GOT3 (cell line): ENCODE measurements at places on chromosomes 7 and 10.

DNA sequence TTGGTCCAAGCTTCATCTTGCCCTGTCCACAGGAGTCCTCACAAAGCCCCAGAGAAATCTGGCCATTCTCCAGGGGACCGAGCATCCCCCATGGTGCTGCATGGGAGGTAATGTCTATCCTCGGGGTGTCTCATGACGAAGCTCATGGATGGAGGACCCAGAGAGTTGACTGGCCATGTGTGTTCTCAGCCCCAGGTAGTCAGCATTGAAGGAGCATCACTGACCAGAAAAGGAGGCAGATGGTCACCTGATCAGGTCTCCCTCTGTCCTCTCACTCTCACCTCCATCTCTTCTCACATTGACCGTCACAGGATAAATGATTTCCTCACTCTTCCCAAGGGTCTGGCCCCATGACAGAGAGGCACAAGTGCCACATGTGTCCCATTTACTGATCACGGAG lies 33.4 kb upstream of the GDF10 start:
- DNase-seq = no peak

DNA sequence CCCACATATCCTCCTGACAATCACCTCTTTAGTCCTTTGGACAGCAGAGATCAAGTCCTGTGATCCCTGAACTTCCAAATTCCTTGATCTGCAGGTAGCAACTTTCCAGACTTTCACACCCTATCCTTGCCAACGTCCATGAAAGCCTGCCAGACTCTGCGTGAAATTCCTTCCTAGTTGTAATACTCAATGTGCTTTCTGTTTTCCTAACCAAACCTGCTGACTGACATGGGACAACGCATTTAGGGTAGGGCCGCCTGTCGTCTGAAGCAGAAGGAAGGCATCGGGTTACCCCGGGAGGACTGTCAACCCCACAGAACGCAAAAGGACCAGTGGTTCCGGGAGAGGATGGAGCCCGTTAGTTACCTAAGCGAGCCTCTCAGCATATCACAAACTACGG lies 23.9 kb downstream of the ITGA8 start:
- no peak for DNase-seq

DNA sequence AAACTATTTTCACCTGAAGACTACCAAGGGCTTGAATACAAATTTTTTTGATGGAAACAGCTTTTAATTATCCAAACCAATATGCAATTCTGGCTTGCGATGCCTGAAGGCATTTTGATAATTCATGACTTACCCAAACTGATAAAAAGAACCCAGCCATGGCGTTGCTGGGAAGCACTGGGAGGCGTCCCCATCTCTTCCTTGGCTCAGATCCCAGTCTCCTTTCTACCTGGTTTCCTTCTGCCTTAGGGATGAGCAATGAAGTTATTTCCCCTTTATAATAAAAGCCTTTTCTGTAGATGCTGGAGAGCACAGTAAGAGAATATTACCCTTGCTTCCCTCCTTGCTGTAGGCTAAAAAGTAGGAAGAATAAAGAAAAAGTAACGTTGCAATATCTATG lies 129.1 kb upstream of the ANK3 start:
- no peak for DNase-seq

GRCh38 chr10:73924935-73925334 lies 14.0 kb downstream of the PLAU start:
- no peak for DNase-seq

DNA sequence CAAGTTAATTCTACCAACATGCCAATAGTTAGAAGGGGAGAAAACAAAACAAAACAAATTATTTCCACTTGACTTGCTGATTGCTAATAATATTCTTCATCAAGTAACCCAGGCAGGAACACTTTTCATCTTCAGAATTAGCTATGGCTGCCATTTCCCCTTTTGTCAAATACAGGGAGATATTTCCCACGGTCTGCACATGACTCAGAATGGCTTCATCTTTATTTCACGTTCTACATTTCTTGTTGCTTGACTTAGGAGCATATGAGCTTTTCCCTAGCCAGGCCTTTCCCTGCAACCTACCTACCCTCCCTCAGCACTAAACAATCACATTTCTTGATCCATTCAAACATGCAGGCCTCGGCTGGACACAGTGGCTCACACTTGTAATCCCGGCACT lies 6.5 kb downstream of the CPVL start:
- no peak for DNase-seq

GRCh38 chr7:102392330-102392729 lies 3.8 kb upstream of the PRKRIP1 start:
- DNase-seq = no peak

- DNase-seq = no peak
These were observed 168.2 kb upstream of the IGFBP3 start for GRCh38 chr7:46089281-46089680.
